D341Med (cell line): ENCODE measurements at places on chromosomes 13 and 19.

GRCh38 chr19:13610039-13610691, 103.9 kb upstream of the CACNA1A start:
- DNase-seq: no peak

DNA sequence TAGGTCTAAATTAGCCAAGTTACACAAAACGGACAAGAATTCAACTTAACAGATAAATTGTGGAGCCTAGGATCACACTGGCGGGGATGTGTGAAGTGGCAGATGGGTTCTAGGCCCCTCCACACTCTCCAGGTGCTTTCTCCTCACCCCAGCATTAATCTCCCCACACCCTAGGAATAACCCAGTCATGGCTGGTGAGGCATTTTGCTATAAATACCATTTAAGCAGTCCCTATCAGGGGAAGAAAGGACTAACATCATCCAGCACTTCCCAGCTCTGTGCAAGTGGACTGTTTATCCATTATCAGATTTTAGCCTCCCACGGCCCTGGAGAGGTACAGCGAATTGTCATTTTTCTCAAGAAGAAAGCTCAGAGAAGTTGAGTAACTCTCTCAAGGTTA, 154.9 kb downstream of the NUFIP1 start:
- no peak for DNase-seq

DNA sequence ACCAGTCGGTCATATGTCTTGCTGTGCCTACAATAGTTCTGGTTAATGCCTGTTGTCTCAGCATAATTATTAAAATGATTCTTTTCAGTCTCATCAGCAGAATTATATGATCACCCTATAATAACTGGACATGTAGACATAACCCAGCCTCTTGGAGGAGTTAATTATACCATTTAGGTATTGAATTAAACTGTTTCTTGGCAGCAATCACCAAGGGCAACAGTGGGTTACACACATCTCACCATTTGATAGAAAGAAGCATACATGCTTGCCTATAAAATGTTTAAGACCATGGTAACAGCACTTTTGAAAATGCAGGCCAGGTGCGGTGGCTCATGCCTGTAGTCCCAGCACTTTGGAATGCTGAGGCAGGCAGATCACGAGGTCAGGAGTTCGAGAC, 184.6 kb downstream of the RGCC start:
- no peak for DNase-seq

- no peak for DNase-seq
Observed at GRCh38 chr13:71618159-71618558, 248.8 kb downstream of the DACH1 start.

GRCh38 chr19:6744381-6745301, 5.2 kb downstream of the TRIP10 start:
- DNase-seq: peak; percentile 88

DNA sequence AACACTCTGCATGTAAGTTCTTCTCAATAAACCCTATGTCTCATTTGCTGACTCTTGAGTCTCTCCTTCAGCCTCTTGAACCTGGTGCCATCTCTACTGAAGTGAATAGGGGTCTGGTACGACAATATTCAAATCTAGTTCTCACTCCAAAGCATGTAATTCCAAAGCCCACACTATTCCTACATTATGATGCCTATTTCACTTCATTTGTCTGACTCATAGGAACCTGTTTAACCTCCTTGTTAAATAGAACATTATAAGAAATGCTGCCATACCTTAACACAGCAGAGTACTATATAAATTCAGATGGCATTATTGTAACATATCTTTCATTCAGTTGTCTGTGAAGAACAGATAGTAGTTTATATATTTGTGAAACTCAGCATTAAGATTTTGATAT, 67.1 kb downstream of the STARD13 start:
- no peak for DNase-seq

DNA sequence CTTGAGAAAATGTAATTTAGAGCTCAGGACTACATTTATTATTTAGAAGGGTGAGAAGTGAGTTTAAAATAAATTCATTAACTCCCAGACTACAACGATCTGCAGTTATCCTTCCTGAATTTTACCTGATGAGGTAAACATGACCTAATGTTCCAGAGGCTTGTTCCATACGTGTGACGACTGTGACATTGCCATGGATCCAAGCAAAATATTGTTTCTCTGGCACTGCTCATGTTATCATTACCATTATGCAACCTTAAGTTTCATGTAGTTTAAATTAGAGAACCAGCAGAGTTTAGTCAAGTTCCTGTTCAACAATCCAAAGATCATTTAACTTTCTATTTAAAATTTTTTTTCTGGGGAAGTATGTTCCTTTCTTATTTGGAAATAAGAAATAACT, 279.6 kb downstream of the KLF5 start:
- DNase-seq: no peak

DNA sequence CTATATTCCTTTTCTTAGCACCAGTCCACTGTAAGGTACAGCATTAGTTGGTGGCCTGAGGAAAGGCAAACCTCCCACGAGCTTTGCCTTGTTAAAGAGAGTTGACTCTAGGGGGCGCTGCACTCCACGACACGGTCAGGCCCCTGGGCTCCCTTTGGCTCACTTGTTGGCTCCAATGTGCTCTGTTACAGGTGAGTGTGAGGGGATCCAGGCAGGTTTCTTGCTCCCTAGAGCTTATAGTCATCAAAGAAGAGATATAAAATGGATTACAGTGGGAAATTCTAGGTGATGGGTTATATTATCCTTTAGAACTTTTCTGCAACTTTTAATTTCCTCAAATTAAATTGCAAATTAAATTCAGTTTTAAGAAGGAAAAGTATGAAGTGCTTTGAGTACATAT, 3.7 kb downstream of the WDR87 start:
- DNase-seq: peak; percentile 81

- DNase-seq: no peak
Observed at GRCh38 chr19:10651851-10652250, 2.3 kb upstream of the ILF3 start.

DNA sequence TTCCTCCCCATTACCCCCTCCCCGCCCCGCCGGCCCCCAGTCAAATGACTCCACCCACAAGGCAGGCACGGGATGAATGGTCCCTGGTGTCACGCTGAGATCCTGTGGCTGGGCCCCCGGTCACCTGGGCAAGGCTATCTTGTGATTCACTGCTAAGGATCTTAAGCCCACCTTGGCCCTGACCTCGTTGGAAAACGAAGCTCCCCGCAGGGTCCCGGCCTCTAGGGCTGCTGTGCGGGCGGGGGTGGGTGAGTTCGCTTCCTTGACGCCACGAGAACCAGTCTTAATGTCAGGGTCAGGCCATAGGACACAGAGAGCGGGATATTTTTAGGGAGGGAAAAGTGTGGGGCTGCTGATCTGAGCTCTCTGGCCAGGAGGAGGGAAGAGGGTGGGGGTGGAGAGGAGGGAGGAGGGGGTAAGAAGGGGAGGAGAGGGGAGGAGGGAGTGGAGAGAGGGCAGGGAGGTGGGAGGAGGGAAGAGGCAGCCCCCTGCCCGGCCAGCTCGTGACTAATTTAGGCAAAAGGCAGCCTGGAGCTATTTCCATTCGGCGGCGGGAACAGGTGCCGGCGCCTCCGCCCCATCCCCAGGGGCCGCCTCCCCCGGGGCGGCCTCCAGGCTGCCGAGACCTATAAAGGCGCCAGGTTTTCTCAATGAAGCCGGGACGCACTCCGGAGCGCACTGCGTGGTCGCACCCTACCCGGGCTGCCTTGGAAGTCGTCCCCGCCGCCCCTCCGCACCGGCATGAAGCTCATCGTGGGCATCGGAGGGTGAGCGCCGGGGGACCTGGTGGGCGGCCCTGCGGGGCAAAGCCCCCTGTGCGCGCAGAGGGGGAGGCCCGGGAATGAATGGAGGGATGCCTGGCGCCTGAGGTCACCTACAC, at the start of gene NMRK2:
Gene NMRK2 (plus strand): TSS at position 139 of the 880 bp plus-strand sequence. CDS start 603 bp downstream, at position 742.
- DNase-seq: peak; percentile 72

- no peak for DNase-seq
Observed at GRCh38 chr19:13122275-13122878, 4.3 kb downstream of the NACC1 start.

- DNase-seq: no peak
Observed at GRCh38 chr13:83733293-83733692, 149.0 kb downstream of the SLITRK1 start.

DNA sequence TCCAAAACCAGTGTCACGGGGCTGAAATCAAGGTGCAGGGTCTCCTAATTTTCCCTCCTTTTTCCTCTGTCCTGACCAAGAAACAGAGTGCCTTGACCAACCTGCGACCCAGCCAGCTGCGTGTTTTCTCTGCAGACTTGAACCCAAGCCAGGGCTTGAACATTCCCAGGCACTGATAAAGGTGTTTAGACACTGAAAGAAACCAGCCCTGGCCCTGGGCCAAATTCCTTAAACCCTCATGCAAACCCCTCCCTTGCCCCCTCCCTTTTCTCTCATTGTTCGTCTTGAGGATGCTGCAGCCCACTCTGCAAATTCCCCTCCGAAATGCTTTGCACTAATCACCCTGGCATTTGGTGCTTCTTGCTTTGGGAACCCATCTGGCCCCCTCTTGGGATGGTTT, 9.5 kb upstream of the FFAR2 start:
- no peak for DNase-seq

DNA sequence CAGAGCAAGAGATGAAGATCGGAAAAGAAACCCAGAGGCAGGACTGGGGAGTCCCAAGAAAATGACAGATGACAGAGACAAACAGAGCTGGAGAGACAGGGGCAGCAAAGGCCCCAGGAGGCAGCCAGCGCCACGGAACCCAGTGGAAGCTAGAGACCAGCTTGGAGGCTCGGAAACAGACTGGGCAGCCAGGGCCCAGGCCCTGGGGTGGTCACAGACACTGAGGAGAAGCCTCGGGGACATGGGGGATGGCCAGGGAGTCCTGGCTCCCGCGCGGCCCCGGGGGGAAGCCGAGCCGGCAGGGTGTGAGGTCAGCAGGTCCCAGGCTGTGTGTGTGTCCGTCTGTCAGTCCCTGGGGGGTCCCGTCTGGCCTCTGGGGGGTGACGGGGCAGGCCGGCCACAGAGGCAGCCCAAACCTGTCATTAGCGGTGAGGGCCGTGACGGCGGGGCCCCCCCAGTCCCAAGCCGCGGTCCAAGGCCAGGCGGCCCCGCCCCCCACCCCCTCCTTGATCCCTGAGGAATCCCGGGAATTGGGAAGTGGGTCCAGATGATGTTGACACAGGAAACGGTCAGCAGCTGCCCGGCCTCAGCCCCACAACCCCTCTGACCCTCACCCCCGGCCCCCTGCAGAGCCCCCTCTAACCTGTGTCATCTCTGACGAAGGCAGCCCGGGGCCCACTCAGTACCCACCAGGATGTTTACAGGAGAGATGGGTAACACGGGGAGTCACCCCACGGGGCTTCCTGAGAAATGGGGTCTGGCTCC, 2.5 kb upstream of the TMEM190 start:
- DNase-seq: peak; percentile 39

- no peak for DNase-seq
Observed at GRCh38 chr13:109941951-109942350, 155.6 kb upstream of the IRS2 start.

- DNase-seq: peak; percentile 83
Observed at GRCh38 chr13:93248627-93249047, 22.0 kb downstream of the GPC6 start.

DNA sequence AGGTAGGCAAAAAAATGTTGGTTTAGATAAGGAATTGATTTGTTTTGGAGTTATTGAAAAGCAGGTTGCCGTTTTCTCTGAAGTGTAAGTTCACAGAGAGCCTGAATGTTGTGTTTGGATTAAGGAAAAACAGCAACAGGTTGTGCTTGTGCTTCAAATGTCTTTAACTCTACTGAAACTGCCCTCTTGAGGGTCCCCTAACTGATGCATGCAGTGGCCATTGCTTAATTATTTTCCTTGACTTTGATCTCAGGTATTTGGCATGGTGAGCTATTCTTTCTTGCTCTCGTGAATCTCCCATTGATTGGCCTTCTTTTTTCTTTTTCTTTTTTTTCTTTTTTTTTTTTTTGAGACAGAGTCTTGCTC, 3.2 kb downstream of the GARRE1 start:
- DNase-seq: no peak

DNA sequence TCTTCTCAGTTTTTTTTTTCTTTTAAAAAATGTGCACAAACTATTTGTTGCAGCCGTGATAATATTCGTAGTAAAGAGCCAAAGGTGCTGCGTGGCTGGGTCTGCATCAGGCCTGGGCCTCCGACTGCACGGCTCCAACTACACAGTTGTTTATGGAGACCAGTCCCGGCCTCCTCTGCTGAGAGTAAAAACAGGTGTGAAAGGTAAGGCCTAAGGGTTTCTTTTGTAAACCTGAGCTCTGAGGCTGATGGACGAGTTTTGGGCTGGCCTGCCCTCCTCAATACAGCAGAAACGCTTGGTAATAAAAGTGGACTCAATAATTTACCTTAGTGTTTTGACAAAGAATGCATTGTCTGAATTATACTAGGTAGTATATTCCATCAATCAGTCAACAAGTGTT, 3.9 kb downstream of the MBNL2 start:
- no peak for DNase-seq

- DNase-seq: no peak
Observed at GRCh38 chr19:53982001-53982451, 9.4 kb upstream of the CACNG6 start.

GRCh38 chr19:5957170-5957569, 20.8 kb downstream of the RANBP3 start:
- no peak for DNase-seq

DNA sequence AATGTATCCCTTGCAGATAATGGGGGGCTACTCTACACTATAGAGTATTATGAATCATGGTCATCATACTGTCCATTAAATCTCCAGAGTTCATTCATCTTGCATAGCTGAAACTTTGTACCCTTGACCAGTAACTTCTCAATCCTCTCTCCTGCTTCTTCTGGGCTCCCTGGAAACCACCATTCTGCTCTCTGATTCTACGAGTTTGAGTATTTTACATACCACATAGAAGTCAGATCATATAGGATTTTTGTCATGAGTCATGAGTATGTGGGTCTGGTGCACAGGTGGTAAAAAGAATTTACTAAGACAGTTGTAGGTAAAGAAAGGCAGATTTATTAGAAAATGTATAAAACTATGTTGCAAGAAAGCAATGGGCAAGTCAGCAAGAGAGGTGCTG, 41.9 kb downstream of the WTIP start:
- no peak for DNase-seq

DNA sequence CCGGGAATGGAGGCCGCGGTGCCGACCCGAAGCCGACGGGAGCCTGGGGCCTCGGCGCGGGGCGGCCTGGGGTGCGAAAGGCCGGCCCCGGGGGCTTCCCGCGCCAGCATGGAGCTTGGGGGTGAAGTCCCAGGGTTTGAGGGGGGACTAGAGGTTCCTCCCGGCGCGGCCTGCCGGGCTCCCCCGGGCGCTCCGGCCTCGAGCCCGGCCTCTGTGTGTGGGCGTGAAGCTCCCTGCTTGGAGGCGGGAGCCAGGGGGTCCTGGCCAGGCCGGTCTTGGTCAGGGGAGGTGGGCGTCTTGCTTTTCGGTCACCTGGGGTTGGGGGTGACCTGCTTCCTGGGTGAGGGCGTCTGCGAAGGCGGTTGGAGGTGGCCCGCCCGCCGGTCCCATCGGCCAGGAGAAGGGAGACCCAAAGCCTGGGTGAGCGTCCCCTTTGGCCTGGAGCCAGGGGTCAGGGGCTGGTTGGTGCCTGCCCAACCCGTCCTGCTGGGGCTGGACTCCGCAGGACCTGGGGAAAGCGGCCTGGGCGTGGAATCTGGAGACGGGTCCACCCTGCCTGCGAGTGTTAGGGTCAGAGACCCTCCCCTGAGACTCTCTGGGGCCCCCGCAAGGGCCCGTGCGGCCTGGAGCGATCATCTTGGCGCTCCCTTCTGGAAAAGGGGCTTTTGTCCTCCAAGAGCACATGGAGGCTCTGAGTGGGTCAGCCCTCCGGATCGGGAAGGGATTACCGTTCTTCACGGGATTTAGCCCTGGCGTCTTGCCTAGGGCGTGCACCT, 535 bp downstream of the BSG start:
- no peak for DNase-seq

GRCh38 chr13:33204130-33204927, 81.2 kb downstream of the STARD13 start:
- DNase-seq: no peak

GRCh38 chr19:51796195-51796679, 1.3 kb downstream of the FPR3 start:
- no peak for DNase-seq
